ENCODE measurements at places on chromosomes 5 and 9.

GRCh38 chr9:136239135-136239982 is 6.3 kb downstream of the QSOX2 start:
- no peak for DNase-seq

- DNase-seq: no peak
These were observed 64.5 kb upstream of the GNA14 start for GRCh38 chr9:77712533-77713130.

GRCh38 chr5:150304481-150305081 is 1.9 kb upstream of the ARSI start:
- DNase-seq: no peak

GRCh38 chr9:19642256-19642655 is 146.6 kb downstream of the SLC24A2 start:
- DNase-seq: no peak

- no peak for DNase-seq
These were observed 128.5 kb upstream of the CDH10 start for GRCh38 chr5:24773261-24773660.

DNA sequence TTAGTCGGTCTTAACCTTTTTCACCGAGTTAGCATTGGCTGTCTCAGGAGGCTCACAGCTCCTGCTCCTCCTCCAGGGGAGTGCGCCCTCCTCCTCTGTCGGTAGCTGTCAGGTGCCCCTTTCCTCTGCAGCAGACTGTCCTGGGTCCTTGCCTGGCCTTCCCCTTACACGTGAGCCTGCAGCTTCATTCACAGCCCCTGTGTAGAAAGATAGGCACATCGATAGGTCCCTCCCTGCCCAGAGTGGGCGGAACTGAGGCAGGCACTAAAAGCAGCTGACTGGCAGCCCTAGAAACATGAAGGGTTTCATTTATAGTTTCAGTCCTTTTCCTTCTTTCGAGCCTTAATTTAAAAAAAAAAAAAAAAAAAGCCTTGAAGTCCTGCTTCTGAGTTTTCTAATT is 17.2 kb downstream of the TENT4A start:
- DNase-seq: no peak

DNA sequence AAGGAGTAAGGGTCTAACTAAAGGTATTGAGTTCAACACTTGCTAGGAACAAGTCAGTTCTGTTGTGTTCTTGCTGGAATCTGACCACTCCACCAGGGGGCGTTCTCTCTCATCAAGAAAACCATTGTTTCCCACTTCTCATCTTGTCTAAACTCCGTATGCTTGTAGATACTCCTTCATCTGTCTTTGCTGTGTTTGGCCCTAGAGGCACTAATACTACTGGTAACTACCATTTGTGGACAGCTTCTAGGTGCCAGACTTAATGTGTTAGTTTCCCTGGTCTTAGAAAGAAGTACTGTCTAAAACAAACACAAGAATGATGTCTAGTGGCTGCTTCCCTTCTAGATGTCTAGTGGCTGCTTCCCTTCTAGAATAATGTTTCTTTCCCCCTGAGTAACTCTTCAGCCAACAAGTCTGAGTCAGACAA is 18.7 kb upstream of the PTPDC1 start:
- peak; percentile 27 for DNase-seq

DNA sequence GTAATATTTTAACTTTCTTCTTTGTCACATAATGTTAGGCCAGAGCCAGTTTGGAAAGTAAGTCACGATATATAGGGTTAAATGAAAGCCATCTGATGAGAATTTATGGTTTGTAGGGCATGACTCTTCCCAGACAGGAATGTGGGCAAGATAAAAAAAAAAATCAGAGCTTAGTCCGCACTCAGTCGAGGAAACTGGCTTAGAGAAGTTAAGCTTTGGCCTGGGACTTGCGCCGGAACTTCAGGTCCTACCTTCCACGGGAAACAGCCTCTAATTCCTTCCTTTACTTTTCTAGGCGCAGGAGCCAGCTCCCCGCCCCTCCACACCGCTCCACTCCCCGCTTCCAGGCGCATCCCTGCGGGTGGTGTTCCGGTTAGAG is 475 bp downstream of the DDX31 start:
- DNase-seq: no peak

DNA sequence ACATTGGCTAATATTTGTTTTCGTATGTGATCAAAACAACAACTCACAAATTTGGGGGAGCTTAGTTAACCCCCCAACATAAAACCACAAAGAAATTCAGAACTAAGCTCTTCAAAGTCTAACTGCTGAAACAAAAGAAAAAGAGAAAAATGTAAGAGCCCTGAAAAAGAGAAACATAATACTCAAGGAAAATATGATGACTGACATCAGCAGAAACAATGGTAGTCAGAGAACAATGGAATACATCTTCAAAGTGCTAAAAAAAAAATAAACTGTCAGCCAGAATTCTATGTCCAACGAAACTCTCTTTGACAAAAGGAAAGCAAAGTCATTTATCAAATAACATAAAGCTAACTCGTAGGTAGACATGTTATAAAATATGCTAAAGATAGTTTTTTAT is 566.3 kb upstream of the GRAMD2B start:
- DNase-seq: no peak

DNA sequence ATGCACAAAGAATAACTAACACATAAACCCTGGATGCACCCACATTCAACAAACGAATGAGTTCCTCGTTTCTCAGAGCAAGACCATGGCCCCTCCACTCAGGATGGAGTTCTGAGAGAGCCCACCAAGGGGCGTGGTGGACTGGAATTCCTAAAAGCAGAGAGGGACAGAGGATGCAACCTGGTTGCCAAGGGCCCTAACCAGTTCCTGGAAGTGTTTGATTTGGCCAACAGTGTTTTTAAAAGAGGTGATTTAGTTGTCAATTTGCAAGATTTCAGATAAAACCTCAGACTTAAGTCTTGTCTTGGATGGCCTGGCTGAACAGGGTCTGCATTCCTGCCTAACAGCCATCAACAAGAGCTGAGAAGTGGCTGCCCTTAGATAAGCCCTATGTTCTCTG is 34.4 kb downstream of the GLRA1 start:
- DNase-seq: no peak

GRCh38 chr9:71108937-71109336 is 12.5 kb downstream of the TRPM3 start:
- no peak for DNase-seq

DNA sequence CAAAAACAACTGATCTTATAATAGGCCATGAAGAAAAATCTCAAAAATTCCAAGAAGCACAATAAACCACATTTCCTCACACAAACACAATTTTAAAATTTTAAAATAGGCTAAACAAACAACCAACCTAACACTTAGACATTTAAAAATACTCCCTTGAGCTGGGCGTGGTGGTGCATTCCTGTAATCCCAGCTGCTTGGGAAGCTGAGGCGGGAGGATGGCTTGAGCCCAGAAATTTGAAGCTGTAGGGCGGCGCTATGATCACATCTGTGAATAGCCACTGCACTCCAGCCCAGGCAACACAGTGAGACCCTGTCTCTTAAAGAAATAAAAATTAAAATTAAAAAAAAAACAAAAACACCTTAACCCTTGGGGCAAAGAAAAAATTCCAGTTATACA is 36.9 kb upstream of the TESK1 start:
- no peak for DNase-seq

- DNase-seq: peak; percentile 17
These were observed 62.4 kb upstream of the FSD1L start for GRCh38 chr9:105385381-105385985.

DNA sequence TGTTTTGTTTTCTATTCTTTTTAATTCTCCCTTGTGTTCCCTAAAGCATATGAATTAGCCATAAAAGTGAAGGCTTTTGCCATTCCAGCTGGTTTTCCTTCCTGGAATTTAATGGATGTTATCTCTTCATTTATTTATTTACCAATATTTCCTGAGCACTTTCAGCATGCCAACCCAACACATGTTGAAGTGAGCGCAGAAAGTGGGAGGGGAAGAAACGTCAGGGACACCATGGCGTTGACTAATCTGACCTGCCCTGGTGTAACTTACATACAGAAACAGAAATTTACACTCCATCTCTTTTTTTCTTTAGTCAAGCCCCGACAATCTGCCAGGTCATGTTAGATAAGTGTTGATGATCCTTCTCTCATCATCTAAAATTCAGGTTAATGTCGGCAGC is 247.5 kb downstream of the PCSK5 start:
- DNase-seq: no peak

DNA sequence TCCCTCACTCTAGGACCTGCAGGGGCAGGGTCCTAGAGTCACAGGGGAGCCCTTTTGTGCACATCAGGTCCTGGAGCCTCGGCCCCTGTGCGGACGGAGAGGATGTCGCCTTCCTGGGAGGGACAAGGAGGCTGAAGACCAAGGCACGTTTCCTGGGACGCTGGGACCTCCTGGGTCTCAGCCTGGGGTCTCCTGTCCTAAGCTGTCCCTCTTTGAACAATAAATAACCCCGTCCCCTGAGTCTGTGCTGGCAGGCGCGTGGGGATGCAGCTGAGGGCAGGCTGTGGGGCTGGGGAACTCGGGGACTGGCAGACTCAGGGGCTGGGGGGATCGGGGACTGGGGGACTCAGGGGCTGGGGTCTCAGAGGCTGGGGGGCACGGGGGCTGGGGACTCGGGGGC is 31.1 kb downstream of the PAEP start:
- DNase-seq: no peak

- DNase-seq: no peak
These were observed 244.8 kb upstream of the DMRT1 start for GRCh38 chr9:596703-597102.

GRCh38 chr5:79259810-79260209 is 23.9 kb downstream of the JMY start:
- DNase-seq: no peak

DNA sequence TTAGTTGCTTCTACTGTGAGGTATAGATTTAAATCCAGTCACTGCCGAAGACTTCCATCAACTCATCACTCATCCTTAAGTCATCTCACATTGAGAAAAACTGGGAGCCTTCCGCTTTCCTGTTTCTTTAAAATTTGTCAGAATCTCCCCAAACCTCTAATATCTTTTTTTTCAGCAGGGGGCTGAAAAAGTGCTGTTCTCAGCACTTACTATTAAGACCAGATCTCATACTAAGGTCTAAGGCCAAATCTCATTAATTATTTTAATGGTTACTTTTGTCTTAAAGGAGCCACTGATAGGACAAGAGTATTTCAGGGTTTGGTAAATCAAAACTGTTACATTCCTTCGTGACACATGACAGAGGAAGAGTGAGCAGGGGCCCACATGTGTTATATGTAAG is 134.6 kb upstream of the PRSS3 start:
- no peak for DNase-seq

GRCh38 chr5:136149891-136150290 is 17.2 kb downstream of the SMAD5 start:
- DNase-seq: no peak

- no peak for DNase-seq
These were observed 50.9 kb downstream of the EXD3 start for GRCh38 chr9:137371946-137372651.

DNA sequence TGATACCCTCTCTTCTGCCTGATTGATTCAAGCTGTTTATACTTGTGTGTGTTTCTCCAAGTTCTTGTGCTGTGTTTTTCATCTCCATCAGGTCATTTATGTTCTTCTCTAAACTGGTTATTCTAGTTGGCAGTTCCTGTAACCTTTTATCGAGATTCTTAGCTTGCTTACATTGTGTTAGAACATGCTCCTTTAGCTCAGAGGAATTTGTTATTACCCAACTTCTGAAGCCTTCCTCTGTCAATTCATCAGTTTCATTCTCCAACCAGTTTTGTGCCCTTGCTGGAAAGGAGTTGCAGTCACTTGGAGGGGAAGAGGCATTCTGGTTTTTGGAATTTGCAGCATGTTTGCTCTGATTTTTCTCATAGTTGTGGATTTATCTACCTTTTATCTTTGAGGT is 126.2 kb upstream of the FTMT start:
- no peak for DNase-seq

GRCh38 chr9:123614306-123615263 is 258.6 kb downstream of the CRB2 start:
- no peak for DNase-seq

DNA sequence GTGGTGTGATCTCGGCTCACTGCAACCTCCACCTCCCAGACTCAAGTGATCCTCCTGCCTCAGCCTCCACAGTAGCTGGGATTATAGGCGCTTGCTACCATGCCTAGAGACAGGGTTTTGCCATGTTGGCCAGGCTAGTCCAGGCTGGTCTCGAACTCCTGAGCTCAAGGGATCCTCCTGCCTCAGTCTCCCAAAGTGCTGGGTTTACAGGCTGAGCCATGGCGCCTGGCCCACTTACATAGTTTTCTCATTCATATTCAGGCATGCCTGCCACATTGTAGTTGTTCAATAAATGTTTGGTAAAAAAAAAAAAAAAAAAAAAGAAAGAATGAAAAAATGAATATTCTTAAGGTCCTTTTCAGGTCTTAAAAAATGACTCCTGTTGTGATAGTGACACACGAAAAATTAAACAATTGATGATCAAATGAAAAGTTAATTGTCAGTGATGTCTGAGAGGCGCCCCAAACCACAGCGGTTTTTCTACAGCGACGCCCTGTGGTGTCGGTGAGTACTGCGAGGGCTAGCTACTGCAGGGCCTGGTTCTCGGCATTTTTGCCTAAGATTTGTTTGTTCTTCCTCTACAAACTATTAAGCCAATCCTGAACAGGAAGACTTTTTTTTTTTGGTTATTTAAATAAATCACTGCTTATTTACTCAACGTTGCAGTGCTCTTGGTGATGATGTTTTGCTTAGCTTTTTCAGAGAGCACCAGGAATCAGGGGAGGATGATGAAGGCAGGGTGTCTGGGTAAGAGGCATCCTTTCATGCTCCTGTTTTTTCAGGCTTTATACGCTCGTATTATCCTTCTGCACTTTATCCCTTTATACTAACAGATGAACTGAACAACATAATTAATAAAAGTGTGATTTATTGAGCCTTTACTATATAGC is 67.0 kb upstream of the DPYSL3 start:
- no peak for DNase-seq

DNA sequence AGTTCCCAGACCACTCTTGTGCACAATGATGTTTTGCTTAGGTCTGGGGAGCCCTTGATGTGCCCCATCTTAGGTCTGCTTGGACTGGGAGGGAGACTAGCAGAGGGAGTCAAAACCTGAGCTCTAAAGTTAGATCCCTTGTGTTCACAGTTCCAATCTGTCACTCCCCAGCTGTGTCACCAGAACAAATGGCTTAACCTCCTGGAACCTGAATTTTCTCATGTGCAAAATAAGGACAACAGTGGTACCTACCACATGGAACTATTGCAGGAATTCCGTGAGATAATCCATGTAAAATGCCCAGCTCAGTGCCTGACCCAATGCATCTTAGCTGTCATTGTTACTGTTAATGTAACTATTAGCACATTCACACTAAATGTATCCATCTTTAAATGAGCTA is 45.5 kb downstream of the GALNT10 start:
- DNase-seq: no peak

GRCh38 chr5:22372376-22372775 is 480.8 kb downstream of the CDH12 start:
- DNase-seq: no peak

- no peak for DNase-seq
These were observed 11.0 kb downstream of the SPINK14 start for GRCh38 chr5:148179234-148179824.

GRCh38 chr5:179610109-179610902 is 13.2 kb downstream of the HNRNPH1 start:
- no peak for DNase-seq

GRCh38 chr9:11758016-11758415 is 935.2 kb upstream of the TYRP1 start:
- DNase-seq: no peak

GRCh38 chr9:83307066-83307724 is 231.0 kb downstream of the FRMD3 start:
- DNase-seq: no peak

GRCh38 chr9:115988701-115989100 is 164.9 kb upstream of the PAPPA start:
- no peak for DNase-seq

GRCh38 chr9:134825025-134825424 is 55.6 kb upstream of the FCN2 start:
- DNase-seq: no peak

- no peak for DNase-seq
These were observed 7.7 kb downstream of the ICE1 start for GRCh38 chr5:5430136-5430535.

Data from activated B cell treated with CpG ODN at 0.5 μM for 24 hours (primary cell).